ENCODE measurements at places on chromosomes 3 and 15. TPM values are rescaled to one million over a fixed set of nuclear protein-coding genes. Genes with fewer than 3 reads are reported as not detected.
A peak's percentile ranks its signal among the peaks of the same experiment; 100 is the strongest.

GRCh38 chr15:86063356-86064095, 16.1 kb upstream of the AGBL1 start:
- DNase-seq, result no peak

GRCh38 chr3:177551431-177551836, 354.2 kb upstream of the TBL1XR1 start:
- DNase-seq, result no peak

DNA sequence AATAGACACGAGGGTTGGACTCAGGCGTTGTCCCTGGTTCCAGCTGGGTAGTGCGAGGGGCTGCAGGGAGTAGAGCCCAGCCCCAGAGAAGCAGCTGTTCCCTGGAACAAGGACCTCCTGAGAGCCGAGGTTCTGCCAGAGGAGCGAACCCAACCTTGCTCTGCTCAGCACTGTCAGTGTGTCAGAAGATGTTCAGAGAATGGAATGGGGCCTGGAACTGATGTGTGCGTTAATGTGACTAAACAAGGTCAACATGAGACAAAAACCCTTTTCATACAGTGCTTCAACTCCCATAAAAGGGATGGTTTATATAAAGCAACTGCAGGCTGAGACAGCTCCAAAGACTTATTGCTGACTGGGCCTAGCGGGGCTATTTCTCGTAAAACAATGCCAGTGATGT, 35.5 kb upstream of the HACD2 start:
- peak; percentile 94 for DNase-seq

DNA sequence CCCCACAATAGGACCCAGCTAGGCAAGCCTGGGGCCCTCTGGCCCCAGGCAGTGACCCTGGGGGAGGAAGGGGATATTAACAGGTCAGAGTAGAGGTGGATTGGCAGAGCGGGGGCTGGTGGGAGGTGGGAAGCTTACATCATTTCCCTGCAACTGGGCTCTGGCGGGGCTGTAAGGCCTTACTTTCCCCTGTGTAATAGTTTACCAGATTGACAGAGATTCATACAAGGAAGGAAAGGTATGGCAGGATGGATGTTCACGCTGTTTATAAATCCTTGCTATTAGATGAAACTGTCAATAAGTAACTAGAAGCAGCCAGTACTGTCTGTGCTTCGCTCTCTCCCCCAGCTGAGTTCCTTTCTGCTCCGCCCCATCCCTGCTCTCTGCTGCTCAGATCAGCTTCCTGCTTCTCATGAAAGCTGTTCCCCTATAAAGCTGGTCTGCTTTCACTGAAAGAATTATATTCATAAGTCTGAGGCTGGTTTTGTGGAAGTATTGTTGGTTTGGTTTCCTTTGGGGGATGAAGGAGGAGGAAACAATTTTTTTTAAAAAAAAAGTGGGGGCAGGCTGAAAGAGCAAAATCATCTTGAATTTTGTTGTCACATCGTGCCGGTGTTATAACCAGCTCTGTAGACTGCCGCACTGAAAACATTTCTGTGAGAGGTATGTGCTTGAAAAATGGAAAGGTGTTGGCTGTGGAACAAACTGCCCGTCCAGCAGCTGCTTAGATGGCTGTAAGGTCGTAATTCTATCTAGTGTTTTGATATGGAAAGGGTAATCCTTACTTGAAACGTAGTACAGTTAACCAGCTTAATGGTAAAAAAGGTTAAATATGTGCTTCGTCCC, 76.4 kb downstream of the BBX start:
- peak; percentile 44 for DNase-seq

DNA sequence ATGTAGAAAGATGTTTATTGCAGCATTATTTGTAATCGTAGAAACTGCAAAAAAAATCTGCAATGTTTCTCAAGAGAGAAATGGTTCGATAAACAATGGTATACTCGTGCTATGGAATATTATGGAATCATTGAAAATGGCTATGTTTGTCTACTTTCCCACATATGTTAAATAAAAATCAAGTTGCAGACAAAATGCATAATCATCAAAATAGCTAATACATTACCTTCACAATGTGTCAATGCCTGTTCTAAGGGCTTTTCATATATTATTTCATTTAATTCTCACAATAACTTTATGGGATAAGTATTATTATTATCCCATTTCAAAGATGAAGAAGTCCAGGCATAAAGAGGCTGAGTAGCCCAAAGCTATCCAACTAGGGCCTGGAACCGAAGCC, 2.2 kb upstream of the EIF2B5 start:
- no peak for DNase-seq

DNA sequence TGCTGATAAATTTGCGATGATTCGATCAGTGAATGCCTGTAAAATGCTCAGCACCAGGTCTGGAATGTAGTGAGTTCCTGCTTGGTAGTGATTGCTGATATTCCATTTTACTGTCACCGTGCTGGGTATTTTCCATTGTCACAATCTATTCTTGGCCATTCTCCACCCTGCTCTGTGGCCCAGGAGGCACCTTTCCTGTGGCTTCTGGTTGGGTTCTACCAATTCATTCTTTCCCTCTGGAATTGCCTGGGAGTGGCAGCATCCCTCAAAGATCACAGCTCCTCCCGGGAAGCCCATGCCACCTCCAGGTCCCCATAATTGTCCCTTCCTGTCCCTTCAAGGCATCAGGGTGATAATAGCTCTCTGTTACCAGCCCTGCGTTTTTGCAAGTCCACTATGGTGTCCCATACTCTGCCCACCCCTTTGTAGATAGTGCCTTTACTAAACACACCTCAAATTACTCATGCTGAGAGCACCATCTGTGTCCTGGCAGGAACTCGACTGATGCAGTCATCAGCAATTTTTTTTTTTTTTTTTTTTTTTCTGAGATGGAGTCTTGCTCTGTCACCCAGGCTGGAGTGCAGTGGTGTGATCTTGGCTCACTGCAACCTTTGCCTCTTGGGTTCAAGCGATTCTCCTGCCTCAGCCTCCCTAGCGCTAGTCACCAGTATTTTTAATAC, 177.8 kb upstream of the PROK2 start:
- DNase-seq, result peak; percentile 23

GRCh38 chr3:137988982-137989381, 21.0 kb upstream of the CLDN18 start:
- DNase-seq, result no peak

The ALG1L2 gene
- not detected for polyA plus RNA-seq

The SPSB4 gene
- polyA plus RNA-seq, result not detected

The TMCO5A gene
- not detected for polyA plus RNA-seq

The SLC15A2 gene
- polyA plus RNA-seq, result 0.07 TPM

The CTDSPL2 gene
- polyA plus RNA-seq, result 17.3 TPM
